ENCODE measurements at places on chromosomes 5 and 9. TPM values are rescaled to one million over a fixed set of nuclear protein-coding genes. Genes with fewer than 3 reads are reported as not detected.

- no peak for DNase-seq
Measured at GRCh38 chr5:75686480-75686879, 30.8 kb downstream of the POC5 start.

GRCh38 chr9:37923796-37924427 is 20.0 kb upstream of the SLC25A51 start:
- DNase-seq: no peak

GRCh38 chr9:86550401-86550800 is 196.2 kb upstream of the TUT7 start:
- no peak for DNase-seq

GRCh38 chr9:33198165-33198564 is 31.0 kb upstream of the B4GALT1 start:
- DNase-seq: no peak

DNA sequence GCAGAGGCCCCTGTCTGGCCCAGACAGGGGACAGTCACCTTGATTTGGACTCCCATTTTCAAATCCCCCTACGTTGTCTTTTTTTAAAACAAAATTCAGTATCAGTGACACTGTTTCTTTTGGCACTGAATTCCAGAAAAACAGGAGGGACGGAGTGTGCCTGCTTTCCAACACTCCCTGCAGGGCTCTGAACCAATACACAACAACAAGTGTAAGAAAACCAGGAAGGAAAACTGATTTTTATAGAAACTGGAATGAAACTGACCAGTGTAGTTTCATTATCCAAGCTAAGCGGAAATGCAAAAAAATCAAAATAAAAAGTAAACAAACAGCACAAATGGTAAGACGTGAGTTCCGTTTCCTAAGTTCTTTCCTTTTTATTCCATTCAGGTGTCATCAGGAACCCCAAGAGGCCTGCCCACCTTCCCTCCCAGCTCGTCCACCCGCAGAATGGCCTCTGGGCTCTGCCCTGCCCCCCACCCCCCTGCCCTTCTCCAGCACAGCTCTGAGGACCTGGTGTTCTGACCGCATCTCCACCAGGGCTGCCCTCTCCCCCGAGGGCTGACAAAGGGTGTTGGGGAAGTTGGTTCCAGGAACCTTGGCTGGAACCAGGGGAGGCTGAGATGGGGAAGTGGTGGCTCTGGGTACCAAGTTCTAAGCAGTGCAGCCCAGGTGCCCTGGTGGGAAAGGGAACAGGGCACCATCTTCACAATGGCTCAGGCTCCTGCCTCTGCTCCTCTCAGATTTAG is 73.6 kb downstream of the PSD2 start:
- no peak for DNase-seq

The GNA14 gene
- total RNA-seq: 5.9 TPM

Measured in tongue (tissue), 3 donors.